ENCODE measurements at places on chromosomes 16 and 17.

GRCh38 chr17:76597156-76598003 lies 11.7 kb upstream of the ST6GALNAC2 start:
- DNase-seq: no peak

DNA sequence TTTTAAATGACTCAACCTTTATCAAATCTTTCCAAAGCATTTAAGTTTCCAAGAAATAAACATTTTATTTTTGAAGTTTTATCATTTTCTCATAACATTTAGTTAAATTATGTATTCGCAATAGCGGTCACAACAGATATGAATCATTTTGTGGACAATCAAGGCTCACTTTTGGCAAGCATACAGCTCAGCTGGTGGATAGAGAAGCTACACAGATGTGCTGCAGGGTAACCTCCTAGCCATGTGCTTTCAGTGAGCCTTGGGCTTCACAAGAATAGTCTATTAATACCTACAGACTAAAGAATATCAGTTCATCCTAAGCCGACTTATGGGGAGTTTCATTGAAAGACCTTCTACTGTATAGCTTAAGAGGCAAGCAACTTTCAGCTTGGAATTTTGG lies 144.8 kb downstream of the MRTFB start:
- DNase-seq: no peak

GRCh38 chr17:44389723-44390202 lies 314 bp upstream of the ITGA2B start:
- DNase-seq: no peak

DNA sequence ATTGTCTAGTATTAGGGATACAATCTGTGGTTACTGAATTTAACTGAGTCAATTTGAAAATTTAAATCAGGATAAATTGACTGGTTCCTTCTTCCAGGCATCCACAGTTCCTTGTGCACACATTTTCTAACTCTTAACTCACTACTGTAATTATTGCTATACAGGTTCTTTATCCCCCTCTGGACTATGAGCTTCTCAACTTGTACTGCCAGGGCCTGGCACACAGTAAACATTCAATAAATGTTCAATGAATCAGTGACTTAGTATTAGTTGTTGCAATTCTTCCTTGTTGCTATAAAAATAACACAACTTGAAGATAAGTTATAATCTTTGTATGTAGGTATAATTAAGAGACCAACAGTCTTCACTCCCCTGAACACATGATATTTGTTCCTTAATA lies 67.9 kb downstream of the SSH2 start:
- DNase-seq: no peak

DNA sequence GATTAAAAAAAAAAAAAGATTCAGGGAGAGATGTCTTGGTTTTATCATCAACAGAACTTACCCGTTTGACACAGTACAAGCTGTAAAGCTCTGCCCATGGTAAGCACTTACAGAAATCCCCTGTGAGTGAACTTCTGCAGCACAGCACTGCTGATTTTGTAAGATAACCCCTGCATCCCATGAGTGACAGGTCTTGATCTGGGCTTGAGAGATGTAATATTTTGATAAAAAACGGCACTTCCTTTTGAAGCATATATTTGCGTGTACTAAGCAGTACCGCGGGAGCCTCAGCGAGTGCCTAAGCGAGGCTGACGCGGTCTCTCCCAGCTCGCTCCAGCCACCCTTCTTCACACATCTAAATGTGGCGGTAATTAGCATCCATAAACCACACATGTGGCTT lies 50.5 kb downstream of the IKZF3 start:
- no peak for DNase-seq

DNA sequence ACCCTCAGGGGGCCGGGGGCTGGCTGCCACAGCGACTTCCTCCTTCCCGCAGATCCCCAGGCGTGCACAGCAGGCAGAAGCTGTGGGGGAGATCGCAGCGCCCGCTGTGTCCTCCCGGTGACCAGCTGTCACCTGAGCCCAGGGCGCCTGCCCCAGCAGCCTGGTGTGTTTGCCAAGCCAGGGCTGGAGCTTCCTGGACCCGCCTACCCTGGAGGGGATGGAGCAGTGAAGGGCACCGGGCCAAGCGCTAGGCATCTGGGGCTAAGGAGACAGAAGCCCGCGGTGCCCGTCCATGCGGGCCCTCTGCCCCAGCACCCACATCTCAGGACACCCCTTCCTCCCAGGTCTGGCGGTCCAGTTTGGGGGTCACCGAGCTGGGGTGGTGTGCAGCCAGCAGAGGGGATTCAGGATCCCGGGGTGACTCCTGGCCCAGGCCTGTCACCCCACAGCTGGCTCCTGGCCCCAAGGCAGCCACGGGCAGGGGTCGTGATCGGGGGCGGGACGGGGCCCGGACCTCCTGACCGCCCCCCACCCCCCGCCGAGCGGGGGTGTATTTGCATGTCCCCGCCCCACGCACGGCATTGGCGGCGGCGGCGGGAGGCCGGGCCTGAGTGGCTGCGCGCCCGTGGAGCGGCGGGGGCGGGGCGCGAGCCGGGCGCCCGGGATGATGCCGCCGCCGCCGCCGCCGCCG lies at the start of gene RAB26:
Gene RAB26 (plus strand): TSS at position 645 of the 691 bp plus-strand sequence. CDS start 159 bp downstream, outside the sequence.
- no peak for DNase-seq

DNA sequence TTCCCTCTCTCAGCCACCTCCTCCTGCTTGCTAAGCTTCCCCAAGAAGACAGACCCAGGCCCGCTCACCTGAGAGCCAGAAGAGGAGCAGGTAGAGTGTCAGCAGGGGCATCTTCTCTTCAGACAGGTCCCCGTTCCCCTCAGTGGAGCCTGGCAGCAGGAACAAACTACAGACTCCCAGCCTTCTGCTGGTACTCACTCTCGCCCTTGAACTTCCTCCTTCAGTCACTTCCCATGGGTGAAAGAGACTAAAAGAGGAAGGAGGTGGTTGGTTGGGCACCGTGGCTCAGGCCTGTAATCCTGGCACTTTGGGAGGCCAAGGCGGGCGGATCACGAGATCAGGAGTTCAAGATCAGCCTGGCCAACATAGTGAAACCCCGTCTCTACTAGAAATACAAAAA lies at the start of gene CD300LF:
Gene CD300LF (minus strand): TSS at position 168 of the 400 bp plus-strand sequence. CDS start 57 bp downstream, at position 111.
- DNase-seq: no peak

DNA sequence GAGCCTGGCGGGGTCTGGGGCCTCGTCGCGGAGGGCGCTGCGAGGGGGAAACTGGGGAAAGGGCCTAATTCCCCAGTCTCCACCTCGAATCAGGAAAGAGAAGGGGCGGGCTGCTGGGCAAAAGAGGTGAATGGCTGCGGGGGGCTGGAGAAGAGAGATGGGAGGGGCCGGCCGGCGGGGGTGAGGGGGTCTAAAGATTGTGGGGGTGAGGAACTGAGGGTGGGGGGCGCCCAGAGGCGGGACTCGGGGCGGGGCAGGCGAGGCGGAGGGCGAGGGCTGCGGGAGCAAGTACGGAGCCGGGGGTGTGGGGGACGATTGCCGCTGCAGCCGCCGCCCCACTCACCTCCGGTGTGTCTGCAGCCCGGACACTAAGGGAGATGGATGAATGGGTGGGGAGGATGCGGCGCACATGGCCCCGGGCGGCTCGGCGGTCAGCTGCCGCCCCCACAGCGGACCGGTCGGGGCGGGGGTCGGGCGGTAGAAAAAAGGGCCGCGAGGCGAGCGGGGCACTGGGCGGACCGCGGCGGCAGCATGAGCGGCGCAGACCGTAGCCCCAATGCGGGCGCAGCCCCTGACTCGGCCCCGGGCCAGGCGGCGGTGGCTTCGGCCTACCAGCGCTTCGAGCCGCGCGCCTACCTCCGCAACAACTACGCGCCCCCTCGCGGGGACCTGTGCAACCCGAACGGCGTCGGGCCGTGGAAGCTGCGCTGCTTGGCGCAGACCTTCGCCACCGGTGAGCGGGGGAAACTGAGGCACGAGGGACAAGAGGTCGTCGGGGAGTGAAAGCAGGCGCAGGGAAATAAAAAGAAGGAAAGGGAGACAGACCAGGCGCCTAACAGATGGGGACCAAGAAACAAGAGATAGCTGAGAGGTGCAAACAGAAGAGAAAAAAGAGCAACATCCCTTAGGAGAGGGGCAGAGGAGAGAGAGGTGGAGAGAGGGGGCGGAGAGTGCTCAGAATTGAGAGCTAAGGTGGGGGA lies at the start of gene PNMT:
Gene PNMT (plus strand): TSS at position 509 of the 980 bp plus-strand sequence. CDS start 23 bp downstream, at position 532.
- DNase-seq: peak; percentile 63

DNA sequence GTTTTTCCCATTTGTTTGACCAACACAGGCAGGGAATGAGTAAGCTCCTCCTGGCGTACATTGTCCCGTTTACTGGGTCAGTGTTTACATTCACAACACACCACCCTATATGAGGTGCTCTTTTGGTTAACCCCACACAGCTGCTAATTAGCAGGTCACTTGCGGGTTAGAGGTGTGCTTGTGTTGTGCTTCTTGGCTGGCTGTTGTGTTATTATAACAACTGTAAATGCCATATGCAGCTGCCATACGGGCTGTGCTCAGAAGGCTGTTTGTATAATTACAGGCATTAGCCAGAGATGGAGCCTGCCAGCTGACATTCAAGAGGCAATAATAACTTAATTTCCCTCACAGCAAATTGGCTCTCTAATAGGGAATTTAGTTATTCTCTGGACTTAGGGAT lies 205.1 kb upstream of the ELAC2 start:
- DNase-seq: no peak

DNA sequence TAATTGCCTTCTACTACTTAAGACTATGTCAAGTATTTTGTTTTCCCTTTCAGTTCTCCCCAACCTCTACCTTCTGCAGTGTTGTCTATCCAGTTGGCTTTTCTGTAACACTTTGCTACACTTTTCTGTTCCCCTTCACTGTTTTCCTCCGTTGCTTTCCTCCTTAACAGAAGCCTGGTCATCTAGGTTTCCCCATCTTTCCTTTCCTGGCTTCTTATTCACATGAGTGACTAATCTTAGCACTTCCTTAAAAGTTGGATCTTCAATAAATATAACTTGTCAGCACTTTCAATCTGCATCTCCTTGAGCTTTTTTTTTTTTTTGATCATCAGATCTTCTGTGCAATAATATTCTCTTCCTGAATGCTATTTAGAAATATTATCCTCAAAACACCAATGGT lies 2.8 kb upstream of the SLFN11 start:
- DNase-seq: no peak

- DNase-seq: no peak
Observed at GRCh38 chr17:503449-503700, 150.8 kb upstream of the RPH3AL start.

- no peak for DNase-seq
Observed at GRCh38 chr17:41785859-41786226, 668 bp downstream of the JUP start.

GRCh38 chr16:29877266-29877961 lies 14.4 kb upstream of the CDIPT start:
- DNase-seq: no peak

GRCh38 chr17:79544142-79544914 lies 66.5 kb downstream of the RBFOX3 start:
- DNase-seq: no peak

DNA sequence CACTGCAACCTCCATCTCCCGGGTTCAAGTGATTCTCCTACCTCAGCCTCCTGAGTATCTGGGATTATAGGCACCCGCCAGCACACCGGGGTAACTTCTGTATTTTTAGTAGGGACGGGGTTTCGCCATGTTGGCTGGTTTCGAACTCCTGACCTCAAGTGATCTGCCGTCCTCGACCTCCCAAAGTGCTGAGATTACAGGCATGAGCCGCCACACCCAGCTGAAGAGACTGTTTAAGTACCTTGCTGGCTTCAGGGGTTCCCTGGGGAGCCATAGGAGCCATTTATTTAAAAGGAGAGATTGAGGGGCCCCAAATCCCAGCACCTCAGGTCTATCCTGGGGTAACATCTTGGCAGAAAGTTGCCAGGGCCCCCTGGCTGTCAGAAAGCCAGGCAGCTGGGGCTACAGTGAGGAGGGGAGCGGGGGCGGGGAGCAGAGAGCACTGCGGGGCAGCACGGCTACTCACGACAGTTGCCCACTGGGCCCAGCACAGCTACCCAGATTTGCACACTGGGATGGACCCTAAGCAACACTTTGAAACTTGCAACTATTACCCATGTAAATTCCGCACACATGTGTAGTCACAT lies 1.6 kb downstream of the SNAI3 start:
- no peak for DNase-seq

- peak; percentile 74 for DNase-seq
Observed at GRCh38 chr16:56425439-56425832, at the start of gene AMFR. Gene AMFR (minus strand): TSS chr16:56425545. CDS start chr16:56425327, 218 bp downstream.
